ENCODE measurements at places on chromosomes 7 and 10. TPM values are rescaled to one million over a fixed set of nuclear protein-coding genes. Genes with fewer than 3 reads are reported as not detected.

GPRIN2 gene
- total RNA-seq, result not detected

ATP6V0E2 gene
- 32.7 TPM for total RNA-seq

MARVELD1 gene
- 5.0 TPM for total RNA-seq

LFNG gene
- 114 TPM for total RNA-seq

ELFN1 gene
- not detected for total RNA-seq

PPP1R17 gene
- total RNA-seq, result not detected

CLRN3 gene
- not detected for total RNA-seq

All from naive thymus-derived CD4-positive, alpha-beta T cell (primary cell).